ENCODE measurements at places on chromosomes 4 and X.

GRCh38 chr4:174912919-174913543, 5.1 kb upstream of the ADAM29 start:
- no peak for DNase-seq

DNA sequence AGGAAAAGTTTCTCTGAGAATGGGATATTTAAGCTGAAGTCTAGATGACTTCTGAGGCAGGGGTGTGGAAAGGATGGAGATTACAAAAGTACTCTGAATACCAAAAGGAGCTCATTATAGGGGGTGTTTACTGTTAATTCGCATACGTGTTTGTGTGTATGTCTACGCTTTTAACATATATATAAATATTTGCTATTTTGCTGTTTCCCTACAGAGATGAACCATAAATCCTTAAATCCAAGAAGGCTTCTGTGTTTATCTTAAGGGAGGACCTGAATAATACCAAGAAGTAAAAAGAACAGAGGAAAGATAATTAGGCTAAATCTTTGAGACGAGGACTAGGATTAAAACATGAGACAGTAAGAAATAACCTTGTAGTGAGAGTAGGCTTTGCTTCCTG, 166.0 kb downstream of the ARAP2 start:
- no peak for DNase-seq

DNA sequence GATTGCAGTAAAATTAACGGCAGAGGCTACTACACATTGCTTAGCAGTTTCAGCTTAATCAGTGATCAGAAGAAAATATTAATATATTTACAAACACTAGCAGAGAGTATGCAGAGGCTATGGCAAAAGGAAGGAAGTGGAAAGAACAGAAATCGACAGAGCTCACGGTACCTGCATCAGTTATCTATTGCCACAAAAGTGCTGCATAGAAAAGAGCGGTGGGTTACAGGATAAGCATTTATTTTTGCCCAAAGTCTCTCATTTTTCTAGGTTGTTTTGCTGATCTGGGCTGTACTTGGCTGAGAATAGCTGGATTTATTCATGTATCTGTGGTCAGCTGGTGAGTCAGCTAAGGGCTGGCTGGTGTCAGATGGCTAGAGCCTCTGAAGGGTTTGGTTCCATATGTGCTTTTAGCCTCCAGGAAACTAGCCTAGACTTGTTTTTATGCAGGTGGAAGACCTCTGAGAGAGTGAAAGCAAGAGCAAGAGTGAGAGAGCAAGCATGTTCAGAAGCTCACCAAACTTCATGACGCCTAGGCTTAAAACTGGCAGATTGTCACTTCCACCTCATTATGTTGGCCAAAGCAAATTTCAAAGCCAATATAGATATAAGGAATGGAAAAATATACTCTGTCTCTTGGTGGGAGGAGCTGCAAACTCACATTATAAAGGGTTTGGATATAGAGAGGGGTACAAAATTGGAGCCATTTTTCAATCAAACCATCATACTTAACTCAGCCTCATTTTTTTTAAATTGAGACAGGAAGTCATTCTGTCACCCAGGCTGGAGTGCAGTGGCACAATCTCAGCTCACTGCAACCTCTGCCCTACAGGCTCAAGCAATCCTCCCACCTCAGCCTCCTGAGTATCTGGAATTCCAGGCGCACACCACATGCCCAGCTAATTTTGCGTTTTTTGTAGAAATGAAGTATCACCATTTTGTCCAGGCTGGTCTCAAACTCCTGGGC, 153.2 kb upstream of the RPL34 start:
- DNase-seq: peak; percentile 20

GRCh38 chr4:82360298-82361177, 13.3 kb downstream of the HNRNPD start:
- DNase-seq: peak; percentile 25

- DNase-seq: no peak
Observed at GRCh38 chr4:146508229-146508939, 13.4 kb downstream of the SLC10A7 start.

DNA sequence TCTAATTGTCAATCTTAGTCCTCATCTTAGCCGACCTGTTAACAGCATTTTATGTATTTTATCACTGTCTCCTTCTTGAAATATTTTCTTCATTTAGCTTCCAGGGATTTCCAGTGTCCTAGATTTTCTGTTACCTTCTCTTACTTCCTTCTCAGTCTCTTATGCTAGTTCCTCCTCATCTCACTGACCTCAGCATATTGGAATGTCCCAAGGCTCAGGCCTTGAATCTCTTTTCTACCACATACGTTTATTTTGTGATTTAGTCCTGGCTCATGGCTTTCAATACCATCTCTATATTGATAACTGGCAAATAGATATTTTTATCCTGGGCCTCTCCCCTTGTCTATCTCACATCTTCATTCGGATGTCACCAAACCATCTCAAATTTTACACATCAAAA, 61.1 kb downstream of the IQCM start:
- DNase-seq: no peak

- no peak for DNase-seq
Observed at GRCh38 chr4:111510535-111510934, 634.7 kb upstream of the FAM241A start.

- DNase-seq: no peak
Observed at GRCh38 chr4:135921081-135921480, 1611.2 kb downstream of the PCDH18 start.

DNA sequence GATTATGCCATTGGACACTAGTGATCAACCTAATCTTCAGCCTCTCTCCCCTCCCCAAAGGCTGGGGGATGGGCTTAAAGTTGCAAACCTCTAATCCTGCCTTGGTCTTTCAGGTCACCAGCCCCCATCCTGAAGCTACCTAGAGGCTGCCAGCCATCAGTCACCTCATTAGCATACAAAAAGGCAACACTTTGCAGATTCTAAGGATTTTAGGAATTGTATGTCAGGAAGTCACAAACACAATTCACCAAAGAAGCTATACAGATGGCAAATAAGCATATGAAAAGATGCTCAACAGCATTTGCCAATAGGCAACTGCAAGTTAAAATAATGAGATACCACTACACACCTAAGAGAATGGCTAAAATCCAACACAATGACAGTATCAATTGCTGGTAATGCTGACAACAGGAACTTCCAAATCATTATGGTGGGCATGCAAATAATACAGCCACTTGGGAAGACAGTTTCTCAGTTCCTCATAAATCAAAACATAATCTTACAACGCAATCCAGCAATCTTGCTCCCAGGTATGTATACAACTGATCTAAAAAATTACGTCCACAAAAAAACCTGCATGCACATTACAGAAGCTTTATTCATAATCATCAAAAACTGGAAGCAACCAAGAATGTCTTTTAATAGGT, 9.0 kb upstream of the PIM2 start:
- DNase-seq: no peak

Measured in NCI-H1417 (cell line).